ENCODE measurements at places on chromosomes 7 and 10.

GRCh38 chr7:156440456-156440855 is 200.1 kb upstream of the RNF32 start:
- no peak for DNase-seq

- DNase-seq = no peak
These were observed 14.9 kb upstream of the TES start for GRCh38 chr7:116195451-116195850.

DNA sequence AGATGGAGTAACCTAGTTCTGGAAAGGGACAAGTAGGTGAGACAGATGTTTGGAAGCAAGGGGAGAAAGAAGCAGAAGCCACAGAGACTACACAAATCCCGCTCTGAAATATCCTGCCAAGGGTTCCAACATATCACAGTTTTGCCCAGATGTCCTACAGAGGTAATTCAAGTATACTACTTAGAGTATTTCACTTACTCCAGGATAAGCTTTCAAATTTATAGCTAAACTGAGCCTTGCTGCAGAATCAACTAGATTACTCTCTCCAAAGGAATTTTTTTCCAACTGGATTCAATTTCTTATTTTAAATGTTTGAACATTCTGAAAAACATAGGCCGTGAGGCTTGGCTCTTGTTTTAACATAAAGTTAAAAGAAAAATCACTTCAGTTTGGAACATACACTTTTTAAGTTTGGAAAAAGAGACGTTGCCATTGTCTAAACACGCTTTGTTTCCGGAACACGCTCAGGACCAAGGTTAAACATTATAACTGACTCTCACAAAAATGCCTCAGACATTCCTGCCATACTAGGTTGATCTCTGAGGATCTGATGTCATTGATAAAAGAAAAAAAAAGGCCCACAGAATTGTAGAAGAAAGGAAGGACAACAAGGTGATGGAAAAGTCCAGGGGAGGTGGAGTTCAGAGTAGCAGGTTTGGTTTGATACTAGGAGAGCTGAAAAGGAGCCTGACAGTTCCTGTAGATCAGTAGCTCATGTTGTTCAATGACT is 74.8 kb downstream of the FAM185A start:
- no peak for DNase-seq

DNA sequence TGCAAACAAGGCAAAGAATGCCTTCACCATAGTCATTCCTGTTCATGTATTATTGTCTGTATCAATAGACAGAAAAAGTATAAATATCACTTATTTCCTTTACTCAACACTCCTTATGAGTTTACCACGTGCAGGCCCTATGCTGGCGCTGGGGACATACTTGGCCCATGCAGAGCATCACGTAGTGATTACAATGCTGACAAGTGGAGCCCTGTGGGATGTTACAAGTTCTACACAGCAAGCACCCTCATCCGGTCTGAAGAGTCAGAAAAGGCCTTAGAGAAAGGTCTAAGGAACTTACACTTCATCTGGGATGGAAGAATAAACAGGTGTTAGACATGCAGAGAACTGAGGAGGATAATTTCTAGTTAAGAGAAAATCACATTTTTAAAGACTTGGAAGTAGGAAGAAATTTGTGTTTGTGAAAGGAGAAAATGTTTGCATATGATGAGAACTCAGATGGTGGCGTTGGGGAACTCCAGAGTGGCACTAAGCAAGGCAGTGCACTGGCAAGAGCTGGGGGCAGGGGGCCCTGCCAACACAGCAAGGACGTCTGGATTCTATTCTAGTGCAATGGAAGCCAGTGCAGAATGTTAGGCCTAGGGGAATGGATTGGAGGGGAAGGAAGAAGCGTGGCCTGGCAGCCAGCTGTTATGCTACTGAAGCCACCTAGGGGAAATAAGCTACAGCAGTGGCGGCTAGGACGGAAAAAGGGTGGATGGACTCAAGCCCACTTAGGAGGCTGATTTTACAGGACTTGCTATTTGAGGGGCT is 116.2 kb downstream of the ELMO1 start:
- no peak for DNase-seq

DNA sequence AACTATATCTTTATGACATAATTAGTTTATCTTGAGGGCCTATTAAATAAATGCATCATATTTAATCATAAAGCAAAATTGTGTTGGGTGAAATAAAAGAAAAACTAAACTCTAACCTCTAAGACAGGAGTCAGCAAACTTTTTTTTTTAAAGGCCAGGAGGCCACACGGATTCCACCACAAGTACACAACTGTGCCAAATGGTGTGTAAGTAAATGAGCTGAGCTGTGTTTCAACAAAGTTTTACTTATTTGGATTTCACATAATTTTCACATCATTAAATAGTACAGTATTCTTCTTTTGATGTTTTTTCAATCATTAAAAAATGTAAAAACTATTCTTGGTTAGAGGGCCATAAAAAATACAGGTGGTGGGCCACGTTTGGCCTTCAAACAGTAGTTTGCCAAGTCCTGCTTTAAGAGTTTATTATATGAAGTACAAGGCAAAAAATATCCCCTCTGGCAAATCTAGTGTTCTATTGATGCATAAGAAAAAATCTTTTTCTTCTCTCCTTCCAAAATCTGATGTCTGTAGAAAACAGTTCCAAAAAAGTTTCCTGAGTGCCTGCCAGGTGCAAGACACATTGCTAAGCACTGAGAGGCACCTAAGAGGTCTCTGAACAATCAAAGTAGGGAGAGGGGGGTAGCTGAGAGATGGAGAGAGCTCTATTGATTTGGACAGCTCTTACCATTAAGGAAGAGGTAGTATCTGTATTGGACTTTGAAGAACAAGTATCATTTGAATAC is 26.5 kb upstream of the SPOCK2 start:
- no peak for DNase-seq

GRCh38 chr10:6050801-6051445 is 11.2 kb downstream of the IL2RA start:
- DNase-seq = peak; percentile 5

- no peak for DNase-seq
These were observed 566.0 kb downstream of the SUGCT start for GRCh38 chr7:40700653-40701421.

DNA sequence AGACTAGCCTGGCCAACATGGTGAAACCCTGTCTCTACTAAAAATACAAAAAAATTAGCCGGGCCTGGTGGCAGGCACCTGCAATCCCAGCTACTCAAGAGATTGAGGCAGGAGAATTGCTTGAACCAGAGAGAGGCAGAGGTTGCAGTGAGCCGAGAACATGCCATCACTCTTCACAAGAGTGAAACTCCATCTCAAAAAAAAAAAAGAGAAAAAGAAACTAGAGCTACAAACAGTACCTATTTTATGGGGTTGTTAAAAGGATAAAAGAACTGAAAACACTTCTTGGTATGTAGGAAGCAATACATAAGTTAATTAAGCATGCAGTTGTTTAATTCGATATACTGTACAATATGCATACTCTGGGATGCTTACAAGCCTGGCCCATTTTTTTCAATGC is 216.9 kb downstream of the SORCS1 start:
- no peak for DNase-seq

DNA sequence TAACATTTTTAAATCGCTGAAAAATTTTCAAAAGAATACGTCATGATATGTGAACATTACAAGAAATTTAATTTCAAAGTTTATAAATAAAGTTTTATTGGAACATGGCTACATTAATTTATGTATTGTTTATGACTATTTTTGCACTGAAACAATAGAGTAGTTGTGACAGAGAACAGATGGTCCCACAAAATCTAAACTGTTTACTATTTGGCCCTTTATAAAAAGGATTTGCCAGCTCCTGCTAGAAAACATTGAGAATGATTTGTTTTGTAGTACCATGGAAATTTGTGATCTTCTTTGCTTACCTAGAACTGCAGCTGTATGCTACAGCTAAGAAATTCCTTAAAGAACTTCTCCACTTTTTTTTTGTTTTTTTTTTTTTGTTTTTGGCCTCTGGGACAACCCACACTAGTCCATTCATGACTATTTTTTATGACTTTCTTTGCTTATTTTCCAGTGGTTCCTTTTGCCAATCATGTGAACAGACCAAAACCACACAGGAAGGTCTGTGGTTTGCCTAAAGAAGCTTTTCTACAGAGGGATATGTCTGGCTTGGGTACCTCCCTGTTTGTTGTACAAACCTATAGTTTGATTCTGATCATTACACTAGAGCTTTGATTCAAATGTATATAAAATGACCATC is 55.7 kb downstream of the ST7 start:
- DNase-seq = no peak

- DNase-seq = no peak
These were observed 75.9 kb downstream of the PPP1R3C start for GRCh38 chr10:91556691-91557566.

- DNase-seq = no peak
These were observed 614 bp upstream of the IFIT2 start for GRCh38 chr10:89301232-89301631.

Data from SHP77 (cell line).